SJSA1 (cell line): ENCODE measurements at places on chromosomes 6 and 20. TPM values are rescaled to one million over a fixed set of nuclear protein-coding genes. Genes with fewer than 3 reads are reported as not detected.

- no peaks in the 10 kb centered on the region for H3K36me3 ChIP-seq
- no peaks in the 10 kb centered on the region for H3K27me3 ChIP-seq
- H3K4me3 ChIP-seq = no peak overlapping the region
- no peak for DNase-seq
Observed at GRCh38 chr20:4113615-4114603, 98.6 kb upstream of the RNF24 start.

GRCh38 chr6:16901782-16902181, 140.5 kb upstream of the ATXN1 start:
- DNase-seq = no peak
- H3K27me3 ChIP-seq = no peaks in the 10 kb centered on the region
- H3K36me3 ChIP-seq = no peaks in the 10 kb centered on the region
- no peak overlapping the region for H3K4me3 ChIP-seq

Gene FAM217A
- not detected in 2 replicates for total RNA-seq

Gene STX11
- 8.2 and 9.7 TPM in 2 replicates for total RNA-seq

DNA sequence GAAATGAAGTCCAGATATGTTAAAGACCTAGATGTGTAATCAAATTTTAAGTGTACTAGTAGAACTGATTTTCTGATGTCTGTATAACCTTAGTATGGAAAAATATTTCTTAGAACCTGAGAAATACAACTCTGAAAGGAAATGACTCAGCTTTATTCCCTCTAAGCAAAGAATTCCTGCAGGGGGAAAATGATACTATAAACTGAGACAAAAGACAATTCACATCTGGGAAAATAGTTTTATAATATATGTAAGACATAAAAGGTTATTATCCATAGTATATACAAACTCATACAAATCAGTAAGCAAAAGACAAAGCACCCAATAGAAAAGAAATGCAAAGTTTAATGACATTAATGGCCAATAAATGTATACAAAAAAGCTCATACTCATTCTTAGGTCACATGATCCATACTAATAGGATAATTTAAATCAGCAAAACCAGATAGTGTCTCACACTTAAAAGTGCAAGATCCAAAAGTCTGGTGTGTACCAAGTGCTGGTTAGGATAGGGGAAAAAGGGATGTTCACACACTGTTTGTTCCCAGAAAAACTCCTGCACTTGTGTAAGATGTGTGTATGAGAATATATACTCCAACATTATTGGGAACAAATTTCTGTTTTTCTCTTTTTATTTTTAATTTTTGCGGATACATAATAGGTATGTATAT, 22.6 kb downstream of the RNF217 start:
- no peak overlapping the region for H3K4me3 ChIP-seq
- H3K27me3 ChIP-seq = no peaks in the 10 kb centered on the region
- H3K27ac ChIP-seq = peak overlapping the region; percentile 73
- DNase-seq = no peak
- H3K4me1 ChIP-seq = peaks cover 73% of the 10 kb centered on the region

- DNase-seq = no peak
- H3K4me3 ChIP-seq = no peak overlapping the region
- H3K36me3 ChIP-seq = peaks cover 91% of the 10 kb centered on the region
- H3K27ac ChIP-seq = no peak overlapping the region
Observed at GRCh38 chr20:17647391-17648314, 34.4 kb downstream of the RRBP1 start.

Gene TBXT
- not detected in 2 replicates for total RNA-seq

Gene TAF4
- total RNA-seq = 0.38 and 7.1 TPM in 2 replicates

DNA sequence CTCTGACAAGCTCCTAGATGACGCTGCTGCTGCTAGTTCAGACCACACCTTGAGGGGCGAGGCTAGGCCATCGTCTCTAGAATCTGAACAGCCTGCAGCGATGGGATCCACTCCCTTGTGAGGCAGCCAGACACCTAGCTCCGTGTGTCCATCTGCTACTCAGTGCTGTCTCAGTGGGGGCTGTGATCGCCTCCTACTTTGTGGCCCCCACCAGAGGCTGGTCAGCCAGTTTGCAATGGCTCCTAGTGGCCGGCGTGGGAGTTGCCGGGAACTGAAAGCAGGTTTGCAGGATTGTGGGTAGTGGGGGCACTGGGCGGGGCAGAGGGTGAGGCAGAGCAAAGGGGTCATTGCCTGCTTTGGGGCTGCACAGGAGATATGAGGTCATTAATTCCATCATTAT, 2.8 kb downstream of the CCN5 start:
- H3K36me3 ChIP-seq = no peaks in the 10 kb centered on the region
- no peak for DNase-seq
- no peak overlapping the region for H3K4me3 ChIP-seq
- H3K27ac ChIP-seq = no peak overlapping the region
- H3K4me1 ChIP-seq = peaks cover 36% of the 10 kb centered on the region
- H3K27me3 ChIP-seq = no peaks in the 10 kb centered on the region

- no peak for DNase-seq
- no peaks in the 10 kb centered on the region for H3K4me1 ChIP-seq
- H3K27me3 ChIP-seq = no peaks in the 10 kb centered on the region
- H3K27ac ChIP-seq = no peak overlapping the region
Observed at GRCh38 chr6:126682440-126682839, 342.5 kb downstream of the CENPW start.

DNA sequence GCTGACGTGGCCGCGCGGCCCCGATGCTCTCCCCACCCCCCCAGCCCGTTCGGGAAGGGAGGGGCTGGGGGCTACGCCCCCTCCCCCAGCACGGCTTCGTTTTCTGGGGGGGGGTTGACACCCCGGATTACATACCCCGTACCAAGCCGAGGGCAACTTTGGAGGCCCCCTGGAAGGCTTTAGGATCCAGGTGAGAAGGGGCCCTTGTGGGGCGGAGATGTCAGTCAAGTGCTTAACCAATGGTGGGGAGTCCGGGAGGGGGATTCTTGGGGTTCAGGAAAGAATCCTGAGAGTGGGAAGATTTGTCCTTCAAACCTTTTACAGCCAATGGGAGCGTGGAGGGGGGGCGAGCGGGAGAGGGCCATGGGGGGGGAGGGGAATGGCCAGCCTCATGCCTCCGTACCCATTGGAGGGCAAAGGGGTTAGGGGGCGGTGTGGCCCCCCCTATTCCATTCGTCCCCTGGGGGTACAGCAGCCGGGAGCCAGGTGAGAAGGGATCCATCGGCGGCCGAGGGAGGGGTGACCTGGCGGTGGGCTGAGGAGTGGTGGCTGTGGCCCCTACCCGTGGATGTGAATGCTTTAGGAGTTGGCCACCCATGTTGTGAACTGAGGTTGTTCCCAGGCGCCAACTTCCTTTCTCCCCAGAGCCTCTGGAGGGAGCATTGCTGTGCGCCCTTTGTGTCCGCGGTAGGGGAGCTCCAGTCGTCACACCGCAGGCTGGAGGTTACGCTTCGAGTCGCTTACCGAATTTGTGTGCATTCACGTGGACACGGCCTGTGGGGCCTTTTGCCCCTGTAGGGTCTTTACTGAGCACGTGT, 682 bp downstream of the BRD2 start:
- peaks cover 27% of the 10 kb centered on the region for H3K4me1 ChIP-seq
- no peaks in the 10 kb centered on the region for H3K27me3 ChIP-seq
- H3K27ac ChIP-seq = peak overlapping the region; percentile 99
- peaks cover 36% of the 10 kb centered on the region for H3K36me3 ChIP-seq

Gene OTOR
- not detected in 2 replicates for total RNA-seq

- H3K27me3 ChIP-seq = no peaks in the 10 kb centered on the region
- 0 out of 2 replicates have a peak, but pooled peaks cover 3% of the 10 kb centered on the region for H3K36me3 ChIP-seq
- peaks cover 75% of the 10 kb centered on the region for H3K4me1 ChIP-seq
- DNase-seq = no peak
Observed at GRCh38 chr20:41006126-41006935, 22.3 kb upstream of the TOP1 start.

Gene SMOC2
- not detected in 2 replicates for total RNA-seq

Gene DSP
- total RNA-seq = 0.08 TPM in 1 of 2 replicates, not detected in the other

Gene CENPW
- total RNA-seq = 50.5 and 114 TPM in 2 replicates

DNA sequence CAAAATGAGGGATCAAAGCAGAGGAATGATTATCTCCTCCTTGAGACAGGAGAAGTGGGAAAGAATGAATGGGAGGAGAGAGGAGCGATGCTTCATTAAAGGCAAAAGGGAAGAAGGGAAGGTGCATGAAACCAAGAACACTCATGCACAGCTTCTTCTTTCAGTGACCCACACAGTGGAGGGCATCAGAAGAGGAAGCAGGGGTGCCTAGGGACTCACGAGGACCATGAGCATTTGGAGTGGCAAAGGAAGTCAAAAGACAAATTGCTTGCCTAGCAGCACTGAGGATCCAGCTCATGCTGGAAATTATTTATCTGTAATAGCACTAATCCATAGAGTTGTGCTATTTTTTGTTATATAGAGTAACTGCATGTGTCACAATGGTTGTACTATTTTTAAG, 66.1 kb downstream of the SMLR1 start:
- H3K27ac ChIP-seq = no peak overlapping the region
- no peak for DNase-seq
- H3K27me3 ChIP-seq = no peaks in the 10 kb centered on the region
- no peak overlapping the region for H3K4me3 ChIP-seq

Gene NOTCH4
- 1.6 and 2.0 TPM in 2 replicates for total RNA-seq

DNA sequence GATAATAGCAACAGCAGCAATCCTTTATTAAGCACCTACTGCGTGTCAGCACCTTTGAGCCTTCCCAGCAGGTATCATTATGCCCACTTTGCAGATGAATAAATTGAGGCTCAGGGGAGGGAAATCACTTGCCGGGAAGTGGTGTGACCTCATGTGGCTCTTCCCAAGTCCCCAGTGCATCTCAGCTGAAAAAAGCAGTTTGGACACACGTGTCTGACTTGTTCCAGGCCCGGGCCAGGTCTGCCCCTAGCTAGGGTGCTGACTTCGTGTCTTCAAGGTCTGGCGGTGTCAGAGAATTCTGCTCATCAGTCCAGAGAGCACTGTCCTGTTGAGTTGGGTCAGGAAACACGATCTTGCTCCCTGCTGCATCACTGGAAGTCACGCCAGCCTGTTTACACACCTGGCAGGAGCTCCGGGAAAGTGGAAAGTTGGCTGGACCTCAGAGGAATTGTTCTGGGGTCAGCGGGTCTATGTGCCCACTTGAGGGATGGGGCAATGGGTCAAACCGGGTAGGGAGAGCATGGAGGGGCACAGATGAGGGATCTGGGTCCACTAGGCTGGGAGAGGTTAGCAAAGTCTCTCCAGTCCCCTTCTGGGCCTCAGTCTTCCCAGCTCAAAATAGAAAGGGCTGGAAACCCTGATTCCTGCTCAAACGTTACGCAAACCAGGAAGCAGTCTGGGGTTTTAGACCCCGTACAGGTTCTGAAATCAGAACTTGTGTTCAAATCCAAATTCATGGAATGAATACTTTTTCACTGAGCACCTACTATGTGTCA, 10.5 kb downstream of the SLC13A3 start:
- DNase-seq = no peak
- H3K4me1 ChIP-seq = no peaks in the 10 kb centered on the region
- no peak overlapping the region for H3K4me3 ChIP-seq
- H3K27me3 ChIP-seq = no peaks in the 10 kb centered on the region
- no peaks in the 10 kb centered on the region for H3K36me3 ChIP-seq
- no peak overlapping the region for H3K27ac ChIP-seq

DNA sequence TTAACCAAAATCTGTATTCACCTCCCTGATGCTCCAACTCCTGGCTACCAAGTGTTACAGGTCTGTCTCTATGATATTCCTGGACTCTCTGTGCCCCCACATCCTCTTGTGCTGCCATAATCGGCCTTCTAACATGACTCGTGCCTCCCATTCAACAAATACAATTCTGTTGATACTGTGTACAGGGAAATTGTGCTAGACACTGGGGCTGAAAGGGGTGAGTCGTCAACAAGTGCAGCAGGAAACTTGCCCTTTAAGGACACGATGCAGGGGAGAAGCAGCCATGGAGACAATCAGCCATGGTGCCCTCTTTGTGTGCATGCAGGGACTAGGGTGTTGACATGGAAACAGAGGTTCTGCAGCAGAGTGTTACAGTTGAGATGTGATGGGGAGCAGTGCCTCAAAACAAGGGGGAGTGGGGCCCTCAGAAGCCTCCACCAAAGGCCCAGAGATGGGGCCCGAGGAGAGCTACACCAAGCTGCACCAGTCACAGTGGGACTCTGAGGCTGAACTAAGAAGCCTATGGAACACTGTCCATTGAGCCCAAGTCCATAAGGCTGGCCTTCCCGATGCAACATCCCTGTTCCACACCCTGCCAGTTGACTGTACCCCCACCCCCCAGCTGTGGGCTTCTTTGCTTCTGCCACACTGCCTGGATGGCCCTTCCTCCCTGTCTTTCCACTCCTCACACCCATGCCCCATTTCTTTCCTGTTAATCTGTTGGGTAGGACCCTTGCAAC, 3.1 kb downstream of the PCED1A start:
- no peaks in the 10 kb centered on the region for H3K27me3 ChIP-seq
- H3K27ac ChIP-seq = no peak overlapping the region
- peaks cover 26% of the 10 kb centered on the region for H3K36me3 ChIP-seq
- peak; percentile 21 for DNase-seq

Gene TRIM27
- 38.2 and 61.4 TPM in 2 replicates for total RNA-seq

DNA sequence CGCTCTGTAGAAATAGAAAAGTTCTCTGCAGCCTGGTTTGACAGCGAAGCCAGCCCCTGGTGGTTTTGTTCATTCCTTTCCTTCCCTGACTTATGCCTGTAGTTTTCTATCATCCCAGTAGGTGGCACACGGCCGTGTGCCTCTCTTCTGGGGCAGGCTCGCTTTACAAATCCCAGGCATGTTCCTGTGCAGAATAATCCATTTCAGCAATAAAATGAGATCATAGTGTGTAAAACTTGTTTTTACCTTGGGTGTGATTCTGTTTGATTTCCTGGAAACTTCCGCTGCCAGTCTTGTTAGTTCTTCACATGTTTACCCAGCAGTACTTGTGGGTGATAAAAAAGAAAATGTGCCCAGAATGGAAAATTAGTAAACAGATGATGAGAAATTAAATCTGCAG, 7.4 kb upstream of the INSM1 start:
- peak; percentile 42 for DNase-seq
- H3K27me3 ChIP-seq = peaks cover 43% of the 10 kb centered on the region
- H3K4me1 ChIP-seq = no peaks in the 10 kb centered on the region
- H3K4me3 ChIP-seq = no peak overlapping the region
- H3K36me3 ChIP-seq = no peaks in the 10 kb centered on the region

Gene CALHM6
- not detected in 2 replicates for total RNA-seq

GRCh38 chr20:16364320-16364687, 208.9 kb downstream of the KIF16B start:
- no peaks in the 10 kb centered on the region for H3K4me1 ChIP-seq
- no peak overlapping the region for H3K4me3 ChIP-seq
- H3K27ac ChIP-seq = no peak overlapping the region
- no peaks in the 10 kb centered on the region for H3K27me3 ChIP-seq
- H3K36me3 ChIP-seq = no peaks in the 10 kb centered on the region

DNA sequence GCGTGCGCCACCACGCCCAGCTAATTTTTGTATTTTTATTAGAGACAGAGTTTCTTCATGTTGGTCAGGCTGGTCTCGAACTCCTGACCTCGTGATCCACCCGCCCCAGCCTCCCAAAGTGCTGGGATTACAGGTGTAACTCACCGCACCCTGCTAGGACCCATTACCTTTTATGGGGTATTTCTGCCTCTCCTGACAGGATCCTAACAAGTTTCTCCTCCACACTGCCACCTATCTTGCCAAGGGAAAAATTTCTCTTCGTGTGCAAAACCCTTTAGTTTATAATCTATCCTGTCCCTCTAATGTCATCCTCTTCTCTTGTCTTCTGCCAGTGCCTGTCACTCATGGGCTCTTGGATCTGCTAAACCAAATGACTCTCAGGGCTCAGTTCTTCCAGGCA, 1.9 kb downstream of the STMND1 start:
- H3K4me1 ChIP-seq = peaks cover 9% of the 10 kb centered on the region
- H3K27me3 ChIP-seq = no peaks in the 10 kb centered on the region; the same call in 1 of the 2 replicates
- no peak for DNase-seq
- H3K36me3 ChIP-seq = no peaks in the 10 kb centered on the region

Gene MCCD1
- total RNA-seq = not detected in 2 replicates

Gene CST1
- total RNA-seq = not detected in 2 replicates

- no peak overlapping the region for H3K4me3 ChIP-seq
- DNase-seq = no peak
- no peaks in the 10 kb centered on the region for H3K36me3 ChIP-seq
- H3K27ac ChIP-seq = no peak overlapping the region
- no peaks in the 10 kb centered on the region for H3K27me3 ChIP-seq
Observed at GRCh38 chr6:4264081-4264480, 128.7 kb upstream of the ECI2 start.

Gene POU5F1
- total RNA-seq = not detected in 2 replicates
